Activated CD4-positive, alpha-beta T cell treated with anti-CD3 and anti-CD28 coated beads, Interleukin-2, amount 10 ng/mL, durations not matched to agents 7 days and 5 days (primary cell): ENCODE measurements at places on chromosomes 3 and 15. TPM values are rescaled to one million over a fixed set of nuclear protein-coding genes. Genes with fewer than 3 reads are reported as not detected.

The MAGEL2 gene
- not detected for total RNA-seq

DNA sequence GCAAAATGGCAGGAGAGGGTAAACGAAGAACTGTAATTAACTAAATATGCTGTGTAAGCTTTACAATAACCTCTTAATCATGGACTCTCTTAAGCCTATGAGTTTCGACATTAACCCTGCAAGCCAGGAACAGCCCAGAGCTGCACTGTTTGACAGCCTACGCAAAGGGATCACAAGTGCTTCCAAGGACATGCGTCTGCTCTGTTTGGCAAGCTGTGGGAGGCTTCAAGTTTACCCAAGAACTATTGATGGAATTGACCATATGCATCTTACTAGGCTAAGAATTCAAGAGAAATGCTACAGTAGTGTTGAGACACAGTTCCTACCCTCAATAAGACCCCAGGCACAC, 66.0 kb downstream of the PDZRN3 start:
- no peaks in the 10 kb centered on the region for H3K36me3 ChIP-seq
- no peaks in the 10 kb centered on the region for H3K27me3 ChIP-seq
- no peak overlapping the region for H3K27ac ChIP-seq
- H3K4me3 ChIP-seq, result no peak overlapping the region

- H3K4me3 ChIP-seq, result no peak overlapping the region
- DNase-seq, result no peak
- peaks cover 2% of the 10 kb centered on the region for H3K36me3 ChIP-seq
- no peaks in the 10 kb centered on the region for H3K27me3 ChIP-seq
- H3K4me1 ChIP-seq, result peaks cover 35% of the 10 kb centered on the region
These were observed 111.7 kb downstream of the CHSY1 start for GRCh38 chr15:101139986-101140696.

GRCh38 chr3:138012526-138012925, 2.6 kb downstream of the CLDN18 start:
- H3K36me3 ChIP-seq, result no peaks in the 10 kb centered on the region
- H3K27ac ChIP-seq, result no peak overlapping the region
- H3K4me1 ChIP-seq, result no peaks in the 10 kb centered on the region
- no peak overlapping the region for H3K4me3 ChIP-seq
- DNase-seq, result no peak

DNA sequence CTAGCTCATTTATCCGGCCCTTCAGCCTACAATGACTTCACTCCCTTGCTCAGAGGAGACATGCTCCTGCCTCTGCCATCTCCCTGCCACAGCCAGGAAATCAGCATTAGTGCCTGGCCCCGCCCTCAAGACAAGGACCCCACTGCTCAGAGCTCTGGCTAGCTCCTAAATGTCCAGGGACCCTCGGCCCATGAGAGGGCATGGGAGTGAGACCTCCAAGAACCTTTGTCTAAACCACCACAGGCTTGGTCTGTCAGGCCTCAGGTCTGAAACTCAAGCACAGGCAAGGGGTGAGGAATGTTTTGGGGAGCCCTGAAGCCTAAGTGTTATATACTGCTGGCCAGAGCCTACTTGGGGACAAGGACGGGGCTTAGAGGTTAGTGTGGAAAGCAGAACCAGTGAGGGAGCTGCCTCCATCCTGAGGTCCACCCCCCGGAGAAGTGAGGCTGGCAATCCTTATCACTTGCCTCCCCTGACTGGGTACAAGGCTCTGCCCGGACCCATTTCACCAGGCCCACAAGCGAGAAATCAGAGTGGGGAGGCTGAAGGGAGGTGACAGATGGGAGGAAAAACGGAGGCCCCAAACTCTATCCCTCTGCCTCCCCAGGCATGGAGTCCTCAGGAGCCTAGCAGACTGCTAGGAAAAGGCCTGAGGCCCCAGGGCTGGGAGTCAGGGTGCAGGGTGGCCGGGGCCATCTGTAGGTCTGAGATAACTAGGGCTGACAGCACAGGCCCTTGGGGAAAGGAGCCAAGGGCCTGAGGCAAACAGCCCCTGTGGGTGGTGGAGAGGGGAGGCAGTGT, 18.8 kb downstream of the SHF start:
- no peak overlapping the region for H3K4me3 ChIP-seq
- H3K27ac ChIP-seq, result peak overlapping the region; percentile 41
- H3K4me1 ChIP-seq, result peaks cover 18% of the 10 kb centered on the region
- no peaks in the 10 kb centered on the region for H3K27me3 ChIP-seq
- no peak for DNase-seq
- H3K36me3 ChIP-seq, result peaks cover 2% of the 10 kb centered on the region

- H3K4me3 ChIP-seq, result no peak overlapping the region
- H3K4me1 ChIP-seq, result no peaks in the 10 kb centered on the region
- H3K27ac ChIP-seq, result no peak overlapping the region
These were observed 15.1 kb downstream of the ZPLD1 start for GRCh38 chr3:102449930-102450329.

DNA sequence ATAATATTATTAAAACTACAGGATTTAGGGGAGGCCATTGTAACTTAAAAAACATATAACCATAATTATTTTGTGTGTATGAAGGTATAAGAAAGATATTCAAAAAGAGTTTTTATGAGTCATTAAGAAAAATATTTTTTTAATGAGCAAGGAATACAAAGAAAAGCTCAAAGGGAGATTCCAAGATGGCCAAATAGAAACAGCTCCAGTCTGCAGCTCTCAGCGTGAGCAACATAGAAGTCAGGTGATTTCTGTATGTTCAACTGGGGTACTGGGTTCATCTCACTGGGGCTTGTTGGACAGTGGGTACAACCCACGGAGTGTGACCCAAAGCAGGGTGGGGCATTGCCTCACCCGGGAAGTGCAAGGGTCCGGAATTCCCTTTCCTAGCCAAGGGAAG, 336.1 kb downstream of the TBL1XR1 start:
- H3K27ac ChIP-seq, result no peak overlapping the region
- no peaks in the 10 kb centered on the region for H3K4me1 ChIP-seq
- H3K4me3 ChIP-seq, result no peak overlapping the region
- no peaks in the 10 kb centered on the region for H3K36me3 ChIP-seq
- H3K27me3 ChIP-seq, result no peaks in the 10 kb centered on the region
- DNase-seq, result no peak

GRCh38 chr3:59746585-59746984, 696.8 kb upstream of the CFAP20DC start:
- peaks cover 4% of the 10 kb centered on the region for H3K4me1 ChIP-seq
- H3K27ac ChIP-seq, result no peak overlapping the region
- DNase-seq, result no peak
- H3K36me3 ChIP-seq, result peaks cover 69% of the 10 kb centered on the region

DNA sequence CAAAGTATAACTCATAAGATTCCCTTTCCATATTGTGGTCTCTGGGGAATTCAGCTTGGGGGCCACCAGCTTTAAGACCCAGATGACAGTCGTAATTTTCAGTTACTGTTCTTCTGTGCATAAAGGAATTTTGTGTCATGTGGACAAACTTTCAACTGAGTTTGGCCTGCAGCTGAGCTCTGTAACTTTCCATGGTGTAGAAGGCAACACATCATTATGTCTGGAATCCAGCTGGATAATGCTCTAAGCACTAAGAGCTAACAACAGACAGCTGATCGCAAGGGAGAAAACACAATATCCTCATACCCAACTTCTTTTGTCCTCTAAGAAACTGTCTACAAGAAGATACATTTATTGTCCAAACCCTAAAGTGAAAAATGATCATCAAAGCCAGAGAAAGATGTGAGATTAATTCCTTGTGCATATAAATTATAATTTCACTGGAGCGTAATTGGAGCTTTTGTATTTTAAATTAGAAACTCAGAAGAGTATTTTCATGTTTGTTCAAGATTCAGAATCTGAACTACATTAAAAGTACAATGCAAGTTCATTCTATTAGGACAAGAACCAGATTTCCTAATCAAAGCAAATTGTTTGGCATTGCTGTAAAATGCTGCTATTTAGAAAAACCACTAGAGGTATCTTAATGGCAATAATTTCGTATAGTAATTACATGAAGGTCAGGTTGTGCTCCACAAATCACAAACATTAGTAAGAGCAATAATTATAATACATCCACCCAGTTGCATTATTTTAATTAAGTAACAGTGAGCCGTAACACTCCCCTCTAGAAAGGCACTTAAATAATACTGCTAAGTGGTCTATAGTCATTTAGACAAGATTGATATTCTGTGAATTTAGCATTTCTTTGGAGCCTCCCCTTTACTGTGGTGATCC, 218.8 kb downstream of the ATP8B4 start:
- H3K27me3 ChIP-seq, result no peaks in the 10 kb centered on the region
- no peak overlapping the region for H3K27ac ChIP-seq
- H3K4me3 ChIP-seq, result no peak overlapping the region
- DNase-seq, result no peak

DNA sequence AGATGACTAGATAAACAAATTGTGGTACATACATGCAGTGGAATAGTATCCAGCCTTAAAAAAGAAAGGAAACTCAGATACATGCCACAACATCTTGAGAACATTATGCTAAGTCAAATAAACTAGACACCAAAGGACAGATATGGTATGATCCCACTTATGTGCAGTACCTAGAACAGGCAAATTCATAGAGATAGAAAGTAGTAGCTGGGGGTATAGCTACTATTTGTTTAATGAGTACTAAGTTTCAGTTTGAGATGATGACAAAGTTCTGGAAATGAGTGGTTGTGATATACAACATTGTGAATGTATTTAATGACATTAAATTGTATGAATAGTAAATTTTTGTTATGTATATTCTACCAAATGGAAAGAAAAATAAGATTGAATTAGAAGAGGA, 477.2 kb upstream of the CFAP20DC start:
- H3K4me1 ChIP-seq, result peaks cover 9% of the 10 kb centered on the region
- H3K4me3 ChIP-seq, result no peak overlapping the region
- H3K27ac ChIP-seq, result no peak overlapping the region
- DNase-seq, result no peak
- peaks cover 6% of the 10 kb centered on the region for H3K36me3 ChIP-seq

DNA sequence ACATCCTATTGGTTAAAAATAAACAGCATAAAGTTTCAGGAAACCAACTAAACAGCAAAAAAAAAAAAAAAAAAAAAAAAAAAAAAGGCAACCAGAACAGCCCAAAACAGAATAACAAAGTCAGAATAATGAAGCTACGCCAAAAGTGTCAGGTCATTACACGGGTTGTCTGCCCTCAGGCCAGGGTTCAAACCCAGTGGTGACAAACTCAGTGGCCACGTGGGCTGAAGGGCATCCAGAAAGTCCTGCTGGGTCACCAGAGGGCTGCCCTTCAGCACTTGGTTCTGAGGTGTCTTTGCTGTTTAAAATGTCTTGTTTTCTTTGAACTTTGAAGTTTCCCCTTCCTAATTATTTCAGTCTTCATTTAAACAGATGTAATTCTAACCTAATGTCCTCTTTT, 61.3 kb downstream of the CGNL1 start:
- DNase-seq, result no peak
- H3K36me3 ChIP-seq, result no peaks in the 10 kb centered on the region
- H3K27ac ChIP-seq, result no peak overlapping the region
- H3K27me3 ChIP-seq, result peaks cover 18% of the 10 kb centered on the region

GRCh38 chr3:197562398-197563251, 6.9 kb upstream of the BDH1 start:
- H3K27ac ChIP-seq, result no peak overlapping the region
- no peak overlapping the region for H3K4me3 ChIP-seq
- DNase-seq, result no peak
- peaks cover 25% of the 10 kb centered on the region for H3K27me3 ChIP-seq
- H3K36me3 ChIP-seq, result peaks cover 4% of the 10 kb centered on the region

DNA sequence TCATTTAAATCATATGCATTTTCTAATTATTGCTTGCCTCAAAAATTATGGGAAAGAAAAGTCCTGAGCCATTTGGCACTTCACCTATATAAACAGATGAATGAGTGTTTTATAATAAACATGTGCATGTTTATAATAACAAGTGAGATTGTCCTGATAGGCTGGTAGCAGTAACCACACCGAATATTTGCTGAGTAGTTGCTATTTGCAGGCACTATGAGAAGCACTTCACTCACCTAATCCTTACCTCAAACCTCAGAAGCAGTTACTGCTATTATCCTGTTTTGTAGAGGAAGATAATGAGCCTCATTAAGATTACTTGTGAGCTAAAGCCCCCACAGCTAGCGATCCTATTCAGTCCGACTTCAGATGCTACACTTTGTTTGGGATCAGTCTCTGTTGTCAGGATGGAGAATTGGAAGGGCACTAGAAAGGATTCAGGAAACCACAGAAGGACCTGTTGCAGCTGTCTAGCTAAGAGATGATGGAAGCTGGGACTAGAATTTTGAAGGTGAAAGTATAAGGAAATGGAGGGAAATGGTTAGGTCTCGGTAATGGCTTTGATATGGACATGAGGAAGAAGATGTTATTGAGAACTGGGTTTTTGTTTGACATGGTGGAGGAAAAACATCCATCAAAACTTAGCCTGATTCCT, 28.4 kb upstream of the MAGI1 start:
- H3K36me3 ChIP-seq, result no peaks in the 10 kb centered on the region
- H3K4me3 ChIP-seq, result no peak overlapping the region
- H3K27ac ChIP-seq, result no peak overlapping the region
- H3K27me3 ChIP-seq, result no peaks in the 10 kb centered on the region

DNA sequence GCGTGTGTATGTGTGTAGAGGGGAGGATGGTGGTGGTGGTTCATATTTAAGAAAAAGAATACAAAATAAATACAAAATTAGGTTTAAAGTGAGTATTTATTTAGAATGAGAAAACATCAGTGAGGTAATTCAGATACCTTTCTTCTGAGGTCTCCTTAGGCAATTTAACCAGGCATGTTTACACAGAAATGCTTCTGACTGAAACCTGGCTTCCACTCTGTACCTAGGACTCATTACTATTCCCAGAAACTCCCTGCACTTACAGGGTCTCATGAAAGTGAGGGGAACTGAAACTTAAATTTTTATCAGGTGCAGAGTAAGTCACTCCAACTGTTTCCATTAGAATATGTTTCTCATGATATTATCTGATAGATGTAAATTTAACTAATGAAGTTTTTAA, 10.3 kb upstream of the DIPK2A start:
- H3K4me1 ChIP-seq, result no peaks in the 10 kb centered on the region
- H3K27ac ChIP-seq, result no peak overlapping the region
- H3K4me3 ChIP-seq, result no peak overlapping the region
- H3K27me3 ChIP-seq, result peaks cover 31% of the 10 kb centered on the region
- no peaks in the 10 kb centered on the region for H3K36me3 ChIP-seq

- H3K27ac ChIP-seq, result no peak overlapping the region
- peaks cover 17% of the 10 kb centered on the region for H3K36me3 ChIP-seq
- no peak overlapping the region for H3K4me3 ChIP-seq
- DNase-seq, result no peak
These were observed 4.3 kb downstream of the MAPK6 start for GRCh38 chr15:52023169-52023922.

GRCh38 chr15:76916369-76916768, 11.2 kb upstream of the SCAPER start:
- H3K27me3 ChIP-seq, result peaks cover 28% of the 10 kb centered on the region
- H3K36me3 ChIP-seq, result no peaks in the 10 kb centered on the region
- no peak overlapping the region for H3K27ac ChIP-seq
- H3K4me1 ChIP-seq, result peaks cover 9% of the 10 kb centered on the region

GRCh38 chr3:78257951-78258530, 1218.1 kb downstream of the ROBO2 start:
- no peak for DNase-seq
- no peaks in the 10 kb centered on the region for H3K27me3 ChIP-seq
- no peak overlapping the region for H3K27ac ChIP-seq
- no peak overlapping the region for H3K4me3 ChIP-seq
- no peaks in the 10 kb centered on the region for H3K36me3 ChIP-seq
- no peaks in the 10 kb centered on the region for H3K4me1 ChIP-seq

GRCh38 chr3:133956353-133956752, 60.7 kb upstream of the RAB6B start:
- no peaks in the 10 kb centered on the region for H3K27me3 ChIP-seq
- H3K27ac ChIP-seq, result no peak overlapping the region
- H3K36me3 ChIP-seq, result no peaks in the 10 kb centered on the region
- H3K4me3 ChIP-seq, result no peak overlapping the region

- no peak overlapping the region for H3K27ac ChIP-seq
- no peak for DNase-seq
- no peaks in the 10 kb centered on the region for H3K27me3 ChIP-seq
- no peaks in the 10 kb centered on the region for H3K4me1 ChIP-seq
- H3K36me3 ChIP-seq, result no peaks in the 10 kb centered on the region
These were observed 145.7 kb downstream of the RBMS3 start for GRCh38 chr3:29426302-29427226.
